ENCODE measurements at places on chromosomes 11 and 22. TPM values are rescaled to one million over a fixed set of nuclear protein-coding genes. Genes with fewer than 3 reads are reported as not detected.

Gene GLB1L3
- not detected for total RNA-seq

Gene NEFH
- total RNA-seq = 2.3 TPM

Gene MUC15
- total RNA-seq = not detected

Gene PYGM
- 21.1 TPM for total RNA-seq

Gene AIP
- total RNA-seq = 84.9 TPM

Gene RBMXL2
- total RNA-seq = not detected

Gene TMPRSS5
- 1.6 TPM for total RNA-seq

Gene MLC1
- total RNA-seq = not detected

Gene ART5
- not detected for total RNA-seq

Gene OR4A47
- total RNA-seq = not detected

Gene CHRDL2
- total RNA-seq = 52.2 TPM

Gene ADSL
- total RNA-seq = 42.8 TPM

Gene OR5W2
- total RNA-seq = not detected

Gene DRICH1
- total RNA-seq = 1.9 TPM

Gene SYTL2
- total RNA-seq = 502 TPM

Gene DNAJB13
- total RNA-seq = not detected

Gene C11orf42
- not detected for total RNA-seq

Gene SEC14L6
- total RNA-seq = not detected

Gene RASD2
- 11.7 TPM for total RNA-seq

Gene MRE11
- total RNA-seq = 16.9 TPM

Gene FTH1
- 3,081 TPM for total RNA-seq

Gene SHANK3
- total RNA-seq = 3.9 TPM

Gene LINC01488
- total RNA-seq = not detected

Gene RTN4RL2
- total RNA-seq = 0.73 TPM

Gene SYT9
- total RNA-seq = 0.14 TPM

Gene MPEG1
- 8.7 TPM for total RNA-seq

Gene ABCG4
- total RNA-seq = not detected

Gene TSSK2
- not detected for total RNA-seq

Gene CYTH4
- total RNA-seq = 8.7 TPM

Gene PGA5
- total RNA-seq = 0.75 TPM
